Suprapubic skin (tissue), 4 donors: ENCODE measurements at places on chromosomes 3 and 15.

GRCh38 chr3:50336452-50337174 is 4.0 kb downstream of the RASSF1 start:
- peak overlapping the region; percentile 94 for H3K27ac ChIP-seq
- peak overlapping the region; percentile 73 for H3K4me3 ChIP-seq
- peaks cover 87% of the 10 kb centered on the region for H3K4me1 ChIP-seq
- H3K27me3 ChIP-seq, result no peaks in the 10 kb centered on the region

- peak overlapping the region; percentile 4 for H3K27ac ChIP-seq
- H3K36me3 ChIP-seq, result no peaks in the 10 kb centered on the region
- peaks cover 44% of the 10 kb centered on the region for H3K4me1 ChIP-seq
- H3K27me3 ChIP-seq, result no peaks in the 10 kb centered on the region
- DNase-seq, result no peak
- H3K4me3 ChIP-seq, result no peak overlapping the region
Observed at GRCh38 chr3:11480663-11481298, 162.9 kb downstream of the VGLL4 start.

DNA sequence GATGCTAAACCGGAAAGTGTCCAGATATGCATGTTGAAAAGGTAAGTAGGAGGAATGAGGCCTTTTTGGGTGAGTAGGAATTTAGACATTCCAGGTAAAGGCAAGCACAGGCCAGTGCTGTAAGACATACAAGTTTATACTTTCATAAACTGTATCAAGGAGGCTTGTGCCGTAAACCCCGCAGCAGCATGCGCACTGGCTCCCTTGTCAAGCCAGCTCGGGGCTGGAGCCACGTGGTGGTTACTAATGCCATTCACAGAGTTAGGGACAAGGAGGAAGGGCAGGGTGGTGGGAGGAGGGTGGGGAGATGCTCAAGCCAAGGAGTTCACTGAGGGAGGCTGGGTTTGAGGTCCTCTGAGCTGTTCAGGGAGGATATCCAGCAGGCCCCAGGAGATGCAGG is 35.8 kb downstream of the PLD1 start:
- H3K36me3 ChIP-seq, result no peaks in the 10 kb centered on the region
- H3K27ac ChIP-seq, result no peak overlapping the region
- H3K4me1 ChIP-seq, result peaks cover 34% of the 10 kb centered on the region

DNA sequence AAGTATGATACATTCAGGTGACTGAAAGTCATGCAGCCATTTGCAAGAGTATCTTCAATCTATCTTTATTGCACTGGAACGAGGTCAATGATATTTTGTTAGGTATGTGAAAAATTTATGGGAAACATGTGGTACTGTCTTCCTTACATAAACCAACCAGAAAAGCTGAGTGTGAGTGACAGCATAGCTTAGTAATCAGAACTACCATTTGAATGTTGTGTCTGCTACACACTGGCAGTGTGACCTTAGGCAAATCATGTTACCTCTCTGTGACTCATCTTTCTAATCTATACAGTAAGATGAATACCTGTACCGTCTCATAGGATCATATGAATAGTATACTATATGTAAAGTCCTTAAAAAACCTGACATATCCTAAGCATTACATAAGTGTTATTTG is 337.9 kb upstream of the IL12A start:
- no peaks in the 10 kb centered on the region for H3K4me1 ChIP-seq

- no peak overlapping the region for H3K27ac ChIP-seq
- DNase-seq, result no peak
- peak overlapping the region; percentile 8 for H3K4me3 ChIP-seq
- no peaks in the 10 kb centered on the region for H3K27me3 ChIP-seq
- no peaks in the 10 kb centered on the region for H3K36me3 ChIP-seq
Observed at GRCh38 chr15:96889734-96890480, 559.4 kb downstream of the NR2F2 start.
